Activated T-cell treated with anti-CD3 and anti-CD28 coated beads for 1 hour (primary cell): ENCODE measurements at places on chromosomes 1 and 21.
A peak's percentile ranks its signal among the peaks of the same experiment; 100 is the strongest.

GRCh38 chr1:228276901-228277490, 69.2 kb downstream of the OBSCN start:
- DNase-seq = no peak

GRCh38 chr1:56070601-56071000, 508.8 kb downstream of the PLPP3 start:
- DNase-seq = no peak

DNA sequence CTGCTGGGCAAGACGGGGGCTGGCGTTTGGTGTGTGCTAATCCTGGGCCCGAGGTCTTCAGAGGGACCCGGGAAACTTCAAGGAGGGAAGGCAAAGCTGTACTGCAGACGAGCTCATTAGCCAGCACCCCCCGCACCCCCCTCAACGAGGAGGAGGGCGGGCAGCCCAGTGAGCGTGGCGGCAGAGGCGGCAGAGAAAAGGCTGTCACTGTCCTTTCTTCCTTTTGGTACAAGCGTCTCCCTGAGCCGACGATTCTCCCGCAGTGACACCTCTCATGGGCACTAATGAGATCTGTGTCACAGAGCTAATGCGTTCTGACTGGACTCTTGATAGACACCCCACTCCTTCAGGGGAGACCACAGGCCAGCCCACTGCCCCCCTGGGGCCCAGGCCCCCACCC, 29.5 kb downstream of the DMAP1 start:
- no peak for DNase-seq

DNA sequence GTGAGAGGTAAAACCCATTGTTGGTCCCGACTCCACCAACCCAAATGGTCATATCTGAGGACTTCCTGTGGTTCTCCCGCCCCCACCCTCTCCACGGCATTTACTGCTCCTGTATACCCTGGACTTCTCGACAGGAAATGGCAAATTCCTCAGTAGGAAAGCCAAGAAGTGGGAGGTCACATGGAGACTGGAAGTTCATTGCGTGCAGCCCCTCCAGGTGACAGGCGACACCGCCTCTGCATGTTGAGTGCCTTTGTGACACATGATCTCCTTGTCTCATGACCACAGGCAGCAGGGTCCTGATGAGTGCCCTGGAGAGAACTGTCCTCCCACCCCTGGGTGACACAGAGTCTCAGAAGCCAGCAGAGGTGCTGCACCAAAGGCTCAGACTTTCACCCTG, 24.2 kb downstream of the ERG start:
- no peak for DNase-seq

GRCh38 chr1:41640141-41640751, 155.8 kb upstream of the EDN2 start:
- DNase-seq = no peak

GRCh38 chr1:235207209-235207565, 46.1 kb upstream of the RBM34 start:
- peak; percentile 13 for DNase-seq

- no peak for DNase-seq
These were observed 34.8 kb downstream of the WDTC1 start for GRCh38 chr1:27269276-27269675.

DNA sequence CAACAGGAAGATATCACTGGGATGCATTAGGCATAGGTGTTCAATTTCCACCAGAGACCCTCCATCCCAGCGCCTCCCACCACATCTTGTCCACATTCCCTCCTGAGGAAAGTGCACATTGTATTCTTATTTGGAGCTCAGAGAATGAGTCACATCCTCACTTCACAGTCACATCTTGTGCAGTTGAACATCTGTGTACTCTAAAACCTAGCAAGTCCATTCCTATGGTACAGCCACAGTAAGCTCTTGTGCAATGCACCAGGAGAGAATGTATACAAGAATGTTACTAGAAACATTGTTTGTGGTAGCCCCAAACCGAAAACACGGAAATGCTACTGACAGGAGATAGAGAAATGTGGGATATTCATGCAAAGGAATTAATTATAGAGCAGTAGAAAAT, 1.6 kb upstream of the KDF1 start:
- DNase-seq = no peak

GRCh38 chr1:109816975-109817535, 53.3 kb upstream of the EPS8L3 start:
- DNase-seq = no peak

DNA sequence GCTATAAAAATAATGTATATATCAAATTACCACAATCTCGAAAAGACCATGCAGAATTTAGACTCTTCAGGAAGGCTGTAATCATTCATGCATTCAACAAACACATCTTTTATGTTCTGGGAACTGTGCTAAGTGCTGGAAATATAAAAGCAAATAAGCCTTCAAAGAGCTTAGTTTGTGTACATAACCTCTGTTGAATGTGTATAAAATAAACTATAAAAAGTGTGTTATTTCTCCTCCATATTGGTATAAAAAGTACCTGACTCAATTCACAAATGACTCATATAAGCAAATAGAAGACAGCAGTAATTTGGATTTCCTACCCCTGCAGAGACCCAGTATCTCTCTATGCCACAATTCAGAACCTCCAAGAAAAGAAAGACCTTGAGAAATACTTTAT, 36.8 kb downstream of the RAB3GAP2 start:
- no peak for DNase-seq

GRCh38 chr1:217134857-217135568, 411.8 kb upstream of the ESRRG start:
- DNase-seq = no peak

DNA sequence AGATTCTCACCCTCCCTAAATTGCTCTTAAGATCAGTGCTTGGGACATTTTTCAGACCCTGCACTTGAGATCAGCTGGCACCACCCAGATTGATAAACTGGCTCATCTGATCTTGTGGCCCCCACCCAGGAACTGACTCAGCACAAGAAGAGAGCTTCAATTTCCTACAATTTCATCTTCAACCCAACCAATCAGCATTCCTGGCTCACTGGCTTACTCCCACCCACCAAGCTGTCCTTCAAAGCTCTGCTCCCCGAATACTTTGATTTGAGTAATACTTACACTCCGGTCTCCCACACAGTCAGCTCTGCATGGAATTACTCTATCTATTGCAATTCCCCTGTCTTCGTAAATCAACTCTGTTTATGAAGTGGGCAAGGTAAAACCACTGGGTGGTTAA, 461.9 kb upstream of the RGS18 start:
- DNase-seq = no peak

GRCh38 chr1:80722611-80723010, 1078.1 kb upstream of the ADGRL2 start:
- no peak for DNase-seq

GRCh38 chr1:113946678-113947387, 17.7 kb downstream of the HIPK1 start:
- DNase-seq = no peak
